AG08396 (cell line): ENCODE measurements at places on chromosomes 16 and 17.

- no peak for DNase-seq
Measured at GRCh38 chr17:35870906-35871819, 2.5 kb upstream of the HEATR9 start.

- DNase-seq, result no peak
Measured at GRCh38 chr17:61414936-61415251, 15.3 kb downstream of the TBX2 start.

DNA sequence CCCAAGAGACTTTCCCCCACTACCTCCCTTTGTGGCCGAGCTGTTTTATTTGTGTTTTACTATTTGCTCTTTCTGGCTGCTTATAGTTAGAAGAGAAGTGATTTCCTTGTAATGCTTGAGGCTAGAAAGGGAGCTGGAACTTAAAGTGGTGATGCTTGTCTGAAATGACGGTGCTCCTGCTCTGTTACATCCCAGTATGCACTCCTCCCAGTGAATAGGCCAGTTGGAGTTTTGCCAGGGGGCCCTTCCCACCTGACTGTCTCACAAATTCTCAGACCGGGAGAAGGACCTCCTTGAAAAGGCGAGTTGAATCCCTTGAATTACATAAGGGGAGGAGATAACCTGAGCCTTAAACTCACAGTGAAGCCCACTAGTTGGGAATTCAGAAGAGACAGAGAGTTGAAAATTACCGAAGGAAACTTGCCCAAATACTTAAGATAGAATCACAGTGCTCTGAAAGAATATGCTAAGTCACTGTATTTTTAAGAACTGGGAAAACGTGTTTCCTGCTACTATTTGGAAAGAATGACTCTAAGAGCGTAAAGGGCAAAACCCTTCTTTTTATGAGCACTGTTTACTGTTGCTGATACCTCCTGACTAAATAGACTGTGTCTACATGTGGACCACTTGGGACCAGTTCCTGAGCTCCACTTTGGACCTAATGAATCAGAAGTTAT is 84.7 kb upstream of the CLEC3A start:
- DNase-seq, result no peak

GRCh38 chr16:79915761-79916160 is 315.2 kb upstream of the MAF start:
- no peak for DNase-seq

- no peak for DNase-seq
Measured at GRCh38 chr16:69344171-69344570, 4.6 kb downstream of the NIP7 start.

GRCh38 chr17:72136692-72137091 is 15.9 kb downstream of the SOX9 start:
- no peak for DNase-seq

GRCh38 chr16:27315333-27316037 is 1.7 kb downstream of the IL4R start:
- no peak for DNase-seq

GRCh38 chr17:83062011-83062817 is 17.2 kb upstream of the METRNL start:
- DNase-seq, result no peak

DNA sequence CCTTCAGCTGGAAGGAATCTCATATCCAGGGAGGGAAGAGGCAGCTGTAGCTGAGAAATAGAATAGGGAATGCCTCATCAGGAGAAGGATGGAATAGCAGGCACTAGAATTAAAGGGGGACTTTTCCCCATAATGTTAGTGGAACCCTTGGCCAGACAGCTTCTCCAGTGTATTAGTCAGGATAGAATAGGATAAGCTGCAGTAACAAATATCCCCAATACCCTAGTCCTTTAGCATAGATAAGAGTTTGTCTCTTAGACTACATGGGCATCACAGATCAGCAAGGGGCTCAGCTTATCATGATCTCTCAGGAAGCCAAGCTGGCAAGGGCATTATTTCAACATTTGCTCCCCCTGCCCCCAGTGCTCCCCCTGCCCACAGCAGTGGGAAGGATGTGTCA is 44.7 kb upstream of the RPL38 start:
- no peak for DNase-seq

GRCh38 chr16:67542464-67542863 is 13.8 kb downstream of the RIPOR1 start:
- DNase-seq, result peak; percentile 88

DNA sequence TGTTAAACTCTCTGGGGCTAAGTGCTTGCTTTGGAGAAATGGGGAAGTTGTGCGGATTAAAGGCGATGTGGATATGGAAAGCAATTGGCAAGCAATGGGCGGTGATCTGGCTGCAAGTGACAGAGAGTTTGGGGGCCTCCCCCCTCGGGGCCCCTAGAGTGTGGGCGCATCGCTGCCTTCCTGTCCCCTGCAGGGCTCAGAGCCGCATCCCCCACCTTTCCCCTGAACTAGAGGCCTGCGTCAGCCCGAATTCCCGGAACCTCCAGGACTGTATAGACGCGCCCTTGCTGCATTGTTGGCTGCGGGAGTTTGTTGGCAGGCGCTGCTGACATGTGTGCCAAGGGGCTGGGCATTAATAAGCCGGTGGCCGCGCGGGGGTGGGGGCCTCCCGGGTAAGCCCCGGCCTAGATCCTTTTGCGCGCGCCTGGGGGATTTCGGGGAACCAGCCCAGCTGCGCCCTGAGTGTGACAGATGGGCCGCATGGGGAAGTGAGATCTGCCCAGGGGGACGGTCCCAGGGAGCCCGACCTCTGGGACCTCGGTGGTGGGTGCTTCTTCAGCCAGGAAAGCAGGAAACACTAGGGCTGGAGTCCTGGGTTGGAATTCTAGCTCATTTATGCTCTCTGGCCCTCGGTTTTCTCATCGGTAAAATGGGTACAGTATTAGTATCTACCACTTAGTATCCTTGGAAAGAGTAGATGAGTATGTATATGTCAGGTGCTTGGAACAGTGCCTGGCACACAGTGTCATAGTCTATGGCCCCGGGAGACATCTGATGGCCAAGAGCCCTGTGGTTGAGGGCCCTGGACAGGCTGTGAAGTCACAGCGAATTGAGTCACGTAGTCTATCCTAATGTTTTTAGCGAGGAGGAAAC is 1.0 kb downstream of the EEF2K start:
- DNase-seq, result peak; percentile 65

DNA sequence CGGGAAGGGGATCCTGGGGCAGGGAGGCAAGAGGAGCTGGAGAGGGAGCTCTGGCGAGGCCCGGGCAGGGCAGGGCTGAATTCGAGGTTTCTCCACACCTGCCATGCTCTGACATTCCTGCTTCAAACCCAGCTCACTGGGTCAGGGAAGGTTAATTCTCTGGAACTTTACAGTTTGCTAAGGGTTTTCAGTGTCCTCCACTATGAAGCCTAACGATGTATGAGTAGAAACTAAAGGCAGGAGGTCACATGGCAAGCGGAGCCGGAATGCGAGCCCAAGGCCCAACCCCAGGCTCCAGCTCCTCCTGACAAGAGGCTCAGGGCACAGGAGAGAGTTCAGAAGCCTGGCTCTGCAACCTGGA is 29.2 kb downstream of the DCAKD start:
- DNase-seq, result no peak

GRCh38 chr16:80947708-80948625 is 58.7 kb downstream of the CMC2 start:
- no peak for DNase-seq

DNA sequence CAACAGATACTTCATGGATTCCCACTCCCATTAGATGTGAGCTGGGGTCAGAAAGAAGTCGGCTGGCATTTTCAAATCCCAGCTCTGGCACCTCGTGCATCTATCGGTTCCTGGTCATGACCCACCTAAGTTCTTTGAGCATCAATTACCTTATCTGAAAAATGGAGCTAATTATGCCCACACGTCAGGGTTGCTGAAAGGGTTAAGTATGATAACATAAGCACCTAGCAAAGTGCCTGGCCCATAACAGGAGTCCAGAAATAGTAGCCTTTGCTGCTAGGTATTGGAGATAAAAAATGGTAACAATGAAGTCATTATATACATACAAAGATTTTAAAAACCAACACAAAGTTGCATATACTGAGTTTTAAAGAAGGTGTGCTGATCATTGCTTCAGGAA is 14.1 kb upstream of the GNA13 start:
- no peak for DNase-seq

DNA sequence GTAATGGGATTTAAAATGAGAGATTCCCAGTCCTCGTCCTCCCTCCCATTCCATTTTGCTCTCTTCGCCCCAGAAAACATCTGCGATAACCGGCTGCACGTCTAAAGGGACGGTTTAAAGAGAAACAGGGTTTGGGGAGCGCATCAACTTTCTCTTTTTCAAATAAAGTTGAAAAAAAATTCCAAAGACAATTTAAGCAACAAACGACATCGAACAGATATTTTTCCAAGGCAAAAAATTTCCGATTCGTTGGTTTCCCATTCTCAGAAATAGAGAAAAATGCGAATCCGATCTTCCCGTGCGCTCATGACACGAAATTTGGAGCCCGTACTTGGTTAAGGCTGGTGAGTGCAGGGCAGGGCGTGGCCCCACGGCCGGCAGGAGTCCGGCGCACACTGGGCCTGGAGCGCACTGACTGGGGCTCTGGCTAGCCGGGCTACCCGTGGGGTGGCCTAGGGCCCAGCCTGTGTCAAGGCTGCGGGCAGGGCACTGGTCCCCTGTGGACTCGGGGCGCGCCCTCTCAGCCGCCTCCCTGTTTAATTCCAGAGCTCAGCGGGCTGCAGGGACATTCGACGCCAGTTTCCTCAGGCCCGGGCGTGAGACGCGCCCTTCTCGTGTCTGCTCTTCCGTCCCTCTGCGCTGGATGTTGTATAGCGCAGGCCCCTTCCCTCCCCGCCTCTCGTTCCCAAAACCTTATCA is 17.9 kb upstream of the ZFHX3 start:
- DNase-seq, result no peak

GRCh38 chr16:85279825-85280545 is 167.7 kb upstream of the CIBAR2 start:
- no peak for DNase-seq

- DNase-seq, result peak; percentile 55
Measured at GRCh38 chr17:31724026-31724425, 135.0 kb downstream of the COPRS start.

GRCh38 chr17:36730857-36731490 is 129.6 kb downstream of the MRM1 start:
- DNase-seq, result no peak

GRCh38 chr17:57785022-57785421 is 39.9 kb upstream of the CCDC182 start:
- DNase-seq, result no peak

DNA sequence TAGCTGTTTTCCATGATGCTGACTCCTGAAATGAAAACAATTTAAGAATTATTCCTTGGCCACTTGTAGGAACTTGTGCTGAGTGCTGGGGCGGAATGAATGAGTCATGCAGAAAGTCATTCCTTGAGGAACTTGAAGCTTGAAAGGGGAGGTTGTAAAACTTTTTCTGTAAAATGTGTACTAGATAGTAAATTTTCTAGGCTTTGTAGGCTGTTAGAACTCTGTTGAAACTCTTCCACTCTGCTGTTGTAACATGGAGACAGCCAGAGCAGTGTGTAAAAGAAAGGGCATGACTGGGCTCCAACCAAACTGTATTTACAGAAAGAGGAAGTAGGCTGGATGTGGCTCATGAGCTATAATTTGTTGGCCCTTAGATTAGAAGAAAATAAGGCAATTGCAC is 46.1 kb downstream of the ABCA8 start:
- DNase-seq, result peak; percentile 69

GRCh38 chr17:40915721-40916256 is 21.7 kb downstream of the KRT23 start:
- DNase-seq, result peak; percentile 36

DNA sequence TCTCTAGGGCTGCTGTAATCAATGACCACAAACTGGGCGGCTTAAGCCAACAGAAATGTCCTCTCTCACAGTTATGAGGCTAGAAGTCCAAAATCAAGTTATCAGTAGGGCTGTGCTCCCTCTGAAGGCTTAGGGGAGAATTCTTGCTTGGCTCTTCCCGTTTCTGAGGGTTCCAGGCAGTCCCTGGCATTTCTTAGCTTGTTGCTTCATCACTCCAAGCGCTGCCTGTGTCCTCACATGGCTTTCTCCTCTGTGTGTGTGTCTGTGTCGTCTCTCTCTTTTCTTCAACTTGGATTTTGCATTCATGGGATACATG is 13.7 kb upstream of the CDC42EP4 start:
- peak; percentile 57 for DNase-seq

DNA sequence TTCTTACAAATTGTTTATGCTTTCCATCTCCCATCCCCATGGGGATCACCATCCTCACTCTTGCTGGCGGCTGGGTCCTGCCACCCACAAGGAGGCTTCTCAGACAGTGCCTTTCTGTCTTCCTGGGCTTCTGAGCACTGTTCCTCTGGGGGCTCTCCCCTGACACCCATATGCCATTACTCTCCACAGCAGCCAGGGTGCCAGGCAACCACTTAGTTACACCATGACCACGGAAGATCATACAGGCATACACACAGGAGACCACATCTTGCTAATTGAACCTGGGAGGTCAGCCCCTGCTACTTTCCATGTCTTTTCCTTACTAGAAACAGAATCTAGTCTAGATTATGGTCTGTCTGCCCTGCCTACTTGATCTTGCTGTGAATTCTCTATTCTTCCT is 27.7 kb upstream of the HS3ST2 start:
- no peak for DNase-seq

DNA sequence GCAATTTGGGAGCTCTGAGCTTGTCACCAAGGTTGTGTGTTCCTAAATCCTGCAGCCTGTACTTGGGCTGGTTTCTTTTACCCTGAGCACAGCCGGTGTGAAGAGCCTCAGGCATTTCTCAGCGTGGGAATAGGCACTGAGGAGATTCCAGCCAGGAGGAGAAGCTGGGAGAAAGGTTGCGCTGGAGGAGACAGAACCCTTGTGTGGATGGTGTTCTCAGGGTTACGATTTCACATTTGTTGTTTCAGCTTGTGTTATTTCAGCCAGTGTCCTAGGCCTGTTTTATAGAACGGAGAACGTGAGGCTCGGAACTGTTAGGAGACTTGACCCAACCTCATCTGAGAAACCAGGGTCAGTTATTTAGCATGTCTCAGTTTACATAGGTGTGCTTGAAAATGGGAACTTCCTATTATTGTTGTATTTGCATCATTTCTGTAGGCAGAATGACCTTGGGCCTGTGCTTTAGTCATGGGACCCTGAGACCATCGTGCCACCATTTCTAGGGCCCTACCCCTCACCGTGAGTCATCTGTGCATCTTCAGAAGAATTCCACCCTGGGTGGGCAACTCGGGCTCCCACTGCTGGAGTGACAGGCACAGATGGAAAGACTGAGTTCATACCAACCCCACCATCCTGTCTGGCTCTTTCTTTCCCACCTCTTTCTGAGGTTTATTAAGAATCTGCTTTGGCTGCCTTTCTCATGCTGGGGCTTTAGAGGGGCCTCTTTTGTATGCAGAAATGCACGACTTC is 134.9 kb downstream of the MSI2 start:
- DNase-seq, result no peak

GRCh38 chr16:16045296-16045695 is 95.9 kb downstream of the ABCC1 start:
- DNase-seq, result no peak

DNA sequence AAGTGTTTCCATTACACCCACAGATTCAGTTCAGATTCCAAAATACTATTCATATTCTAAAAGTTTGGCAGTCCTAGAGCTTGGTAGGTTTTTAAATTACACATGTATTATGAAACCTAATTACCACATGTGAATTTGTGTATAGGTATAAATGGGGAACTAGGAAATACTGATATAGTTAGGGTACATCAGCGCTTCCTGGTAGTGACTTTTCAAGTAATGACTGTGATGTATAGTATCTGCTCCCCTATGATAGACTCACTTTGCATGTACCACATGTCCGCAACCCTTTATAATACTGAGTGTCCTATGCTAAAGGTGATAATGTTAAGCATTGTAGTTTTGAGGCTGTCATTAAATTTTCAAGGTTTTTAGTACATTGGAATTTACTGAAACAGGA is 22.9 kb downstream of the CDK12 start:
- DNase-seq, result no peak
